Activated CD4-positive, CD25-positive, alpha-beta regulatory T cell (primary cell): ENCODE measurements at places on chromosomes 3 and 15.

DNA sequence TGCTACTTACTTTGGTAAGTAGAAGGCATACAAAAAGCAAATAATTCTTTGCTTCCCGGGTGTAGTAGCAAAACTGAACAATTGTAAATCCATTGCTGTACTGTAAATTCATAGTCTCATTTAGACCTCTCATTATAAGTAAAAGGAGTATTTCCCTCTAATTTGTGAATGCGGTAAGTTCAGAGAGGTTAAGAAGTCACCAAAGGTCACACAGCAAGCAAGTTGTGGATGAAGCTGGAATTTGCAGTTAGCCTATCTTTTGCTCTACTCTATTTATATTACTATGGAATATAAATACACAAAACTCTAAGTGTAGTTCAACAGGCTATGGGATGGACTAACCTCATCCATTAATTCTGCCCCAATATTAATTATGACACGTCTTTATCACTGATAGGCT is 508.3 kb downstream of the MCTP2 start:
- no peak for DNase-seq

DNA sequence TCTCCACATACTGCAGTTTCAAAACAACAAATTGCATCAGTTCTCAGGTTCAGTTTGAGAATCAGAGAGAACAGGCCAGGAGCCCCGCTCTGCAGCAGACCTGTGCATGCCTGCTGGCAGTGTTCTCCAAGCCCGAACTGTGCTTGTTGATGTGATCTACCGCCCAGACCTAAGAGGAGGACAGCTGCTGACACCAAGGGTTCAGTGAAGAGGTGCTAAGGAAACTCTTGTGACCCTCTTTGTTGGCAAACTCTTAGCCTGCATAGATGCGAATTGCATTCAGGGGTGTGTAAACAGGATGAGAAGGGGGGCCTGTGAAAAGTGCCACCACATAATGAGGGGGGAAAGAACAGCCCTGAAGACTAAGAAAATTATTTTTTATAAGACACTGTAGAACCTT is 89.8 kb downstream of the PDE8A start:
- DNase-seq: no peak

GRCh38 chr15:88622605-88622975 is 1.4 kb downstream of the AEN start:
- DNase-seq: no peak

GRCh38 chr15:70588613-70589012 is 174.7 kb downstream of the UACA start:
- DNase-seq: no peak

DNA sequence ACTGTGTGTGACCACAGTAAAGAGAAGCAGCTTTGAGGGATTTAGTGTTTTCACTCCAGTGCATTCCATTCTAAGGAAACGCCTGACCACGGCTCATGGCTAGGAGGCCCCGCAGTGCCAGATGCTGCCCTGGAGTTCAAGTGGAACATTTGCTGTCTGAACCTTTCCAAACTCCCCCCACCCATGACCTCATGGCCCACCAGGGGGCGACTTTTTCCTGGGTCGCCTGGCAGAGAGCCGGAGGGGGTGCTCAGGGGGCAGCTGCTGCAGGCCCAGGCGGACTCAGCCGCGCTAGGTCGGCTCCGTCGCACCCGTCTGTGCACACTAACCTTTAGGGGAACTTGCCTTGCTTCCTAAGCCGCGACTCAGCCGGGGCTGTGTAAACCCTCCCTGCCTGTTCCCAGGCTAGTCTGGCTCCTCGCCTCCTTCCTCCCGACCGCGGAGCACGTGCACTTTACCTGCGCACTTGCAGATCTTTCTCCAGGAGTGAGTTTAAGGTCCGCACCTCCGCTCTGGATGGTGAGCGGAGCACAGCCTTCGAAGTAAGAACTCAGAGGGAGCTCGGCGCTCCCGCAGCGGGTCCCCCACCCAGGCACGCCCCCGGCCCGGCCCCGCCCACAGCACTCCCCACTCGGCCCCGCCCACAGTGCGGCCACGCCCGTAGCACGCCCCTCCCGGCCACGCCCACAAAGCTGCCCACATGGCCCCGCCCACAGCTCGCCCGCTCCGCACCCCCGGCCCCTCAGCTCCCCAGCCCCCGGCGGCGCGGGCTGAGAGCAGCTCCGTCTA is at the start of gene OCA2:
Gene OCA2, minus strand, starts transcription at position 550 of the 789 bp plus-strand sequence. CDS start 17,441 bp downstream, outside the sequence.
- DNase-seq: no peak

DNA sequence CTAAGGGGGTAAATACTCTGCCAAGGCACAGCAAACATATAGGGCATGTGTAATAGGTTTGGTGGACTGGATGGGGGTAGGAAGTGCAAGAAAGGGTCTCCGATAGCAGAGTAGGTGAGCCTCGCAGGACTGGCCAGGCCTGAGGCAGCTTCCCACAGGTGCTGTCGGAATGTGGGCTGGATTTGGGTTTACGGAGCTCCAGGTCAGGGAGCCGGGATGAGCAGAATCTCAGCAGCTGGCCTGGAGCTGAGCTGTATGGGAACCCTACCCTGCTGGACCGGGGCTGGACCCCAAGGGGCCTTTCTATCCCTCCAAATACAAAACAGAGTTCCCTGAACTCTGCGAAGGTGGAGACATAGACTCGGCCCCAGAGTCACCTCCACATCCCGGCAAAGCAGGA is 15.0 kb downstream of the KLF15 start:
- DNase-seq: no peak

DNA sequence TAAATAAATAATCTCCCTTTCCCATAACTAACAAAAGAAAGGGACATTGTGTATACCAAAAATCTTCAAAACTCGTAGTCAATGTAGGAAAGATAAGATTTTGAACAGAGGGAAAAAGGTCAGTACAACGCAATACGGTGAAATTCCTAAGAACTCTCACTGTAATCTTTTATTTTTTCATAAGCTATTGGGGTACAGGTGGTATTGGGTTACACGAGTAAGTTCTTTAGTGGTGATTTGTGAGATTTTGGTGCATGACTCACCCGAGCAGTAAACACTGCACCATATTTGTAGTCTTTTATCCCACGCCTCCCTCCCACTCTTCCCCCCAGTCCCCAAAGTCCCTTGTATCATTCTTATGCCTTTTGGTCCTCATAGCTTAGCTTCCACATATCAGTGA is 718.0 kb downstream of the TBL1XR1 start:
- no peak for DNase-seq

DNA sequence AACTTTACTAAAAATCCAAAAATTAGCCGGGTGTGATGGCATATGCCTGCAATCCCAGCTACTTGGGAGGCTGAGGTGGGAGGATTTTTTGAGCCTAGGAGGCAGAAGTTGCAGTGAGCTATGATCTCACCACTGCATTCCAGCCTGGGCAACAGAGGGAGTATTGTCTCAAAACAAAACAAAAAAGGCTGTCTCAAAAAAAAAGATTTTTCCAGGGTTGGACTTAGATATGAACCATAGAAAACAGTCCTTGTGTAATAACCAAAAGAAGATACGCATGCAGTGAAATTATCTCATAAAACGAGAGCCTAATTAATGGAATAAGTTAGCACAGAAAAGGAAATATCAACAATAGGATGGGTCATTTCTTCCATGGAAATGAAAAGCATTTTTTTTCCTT is 320.4 kb upstream of the RASGRP1 start:
- no peak for DNase-seq

DNA sequence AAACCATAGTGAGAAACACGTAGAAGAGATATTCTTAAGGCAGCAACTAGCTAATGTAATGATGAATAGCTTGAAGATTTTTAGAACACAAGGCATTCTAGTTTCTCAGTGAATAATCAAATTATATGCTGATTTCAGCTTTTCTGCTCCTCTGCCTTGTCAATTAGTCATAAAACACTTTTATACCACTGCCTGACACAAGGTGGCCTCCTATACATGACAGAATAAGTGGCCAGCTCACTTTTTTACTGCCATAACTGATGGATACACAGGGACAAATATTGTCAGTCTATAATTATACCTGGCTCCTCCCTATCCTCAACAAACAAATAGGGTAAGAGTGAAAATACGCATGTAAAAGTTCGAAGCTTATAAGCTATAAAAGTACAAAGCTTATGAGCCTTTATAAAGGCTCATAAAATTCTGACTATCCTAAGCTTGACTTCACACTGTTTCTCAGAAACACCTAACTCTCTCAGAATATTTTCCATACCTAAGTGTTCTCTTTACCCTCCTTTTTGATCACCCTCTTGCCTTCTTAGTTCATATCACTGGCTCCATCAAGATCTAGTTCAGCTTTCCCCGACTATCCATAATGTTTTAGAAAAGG is 81.6 kb downstream of the HERC1 start:
- no peak for DNase-seq

- DNase-seq: no peak
Observed at GRCh38 chr15:24752354-24752753, 76.8 kb downstream of the NPAP1 start.

GRCh38 chr3:57100046-57100695 is 39.7 kb downstream of the SPATA12 start:
- peak; percentile 9 for DNase-seq

- no peak for DNase-seq
Observed at GRCh38 chr15:74653426-74654102, 37.9 kb downstream of the CLK3 start.

DNA sequence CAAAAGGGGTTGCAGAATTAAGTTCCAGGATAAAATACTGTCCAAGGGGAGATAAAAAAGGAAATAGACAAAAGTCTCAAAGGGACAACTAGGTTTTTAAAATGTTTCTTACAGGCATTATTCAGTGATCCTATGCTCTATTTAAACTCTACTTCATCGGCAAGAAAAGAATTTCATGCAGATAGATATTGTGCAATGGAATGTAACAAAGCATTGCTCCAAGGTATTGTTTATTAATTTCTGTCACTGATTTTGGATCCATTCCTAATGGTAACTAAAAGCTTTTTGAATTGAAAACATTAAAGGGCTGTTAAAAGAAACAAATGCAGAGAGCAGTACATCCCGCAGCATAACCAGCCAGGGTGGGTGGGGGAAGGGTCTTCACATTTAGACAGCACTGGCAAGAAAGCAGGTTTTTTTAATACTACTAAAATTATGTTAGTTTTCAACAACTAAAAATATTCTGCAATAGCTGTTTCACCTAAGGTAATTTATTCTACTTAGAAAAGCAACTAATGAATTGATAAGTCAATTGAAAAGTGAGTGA is 82.9 kb downstream of the THBS1 start:
- no peak for DNase-seq

GRCh38 chr3:170220871-170221270 is 1.4 kb upstream of the PRKCI start:
- DNase-seq: no peak

DNA sequence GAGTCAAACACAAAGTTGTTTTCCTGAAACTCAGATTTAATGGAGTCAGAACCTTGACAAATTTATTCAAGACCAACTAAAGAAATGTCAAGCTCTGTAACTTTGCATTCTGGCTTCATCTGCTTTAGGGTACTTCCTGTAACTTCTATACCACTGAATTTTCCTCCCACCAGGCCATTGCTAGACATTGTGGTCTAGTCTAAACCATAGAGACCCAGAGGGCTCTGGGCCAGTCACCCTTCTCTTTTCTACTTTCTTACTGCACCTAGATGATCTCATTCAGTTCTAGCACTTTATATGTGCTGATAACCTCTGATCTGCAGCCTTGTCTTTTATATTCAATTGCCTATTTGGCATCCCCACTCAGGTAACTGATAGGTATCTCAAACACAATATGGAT is 2.8 kb upstream of the OR5K1 start:
- no peak for DNase-seq

GRCh38 chr3:23113455-23114171 is 89.5 kb upstream of the UBE2E2 start:
- no peak for DNase-seq

DNA sequence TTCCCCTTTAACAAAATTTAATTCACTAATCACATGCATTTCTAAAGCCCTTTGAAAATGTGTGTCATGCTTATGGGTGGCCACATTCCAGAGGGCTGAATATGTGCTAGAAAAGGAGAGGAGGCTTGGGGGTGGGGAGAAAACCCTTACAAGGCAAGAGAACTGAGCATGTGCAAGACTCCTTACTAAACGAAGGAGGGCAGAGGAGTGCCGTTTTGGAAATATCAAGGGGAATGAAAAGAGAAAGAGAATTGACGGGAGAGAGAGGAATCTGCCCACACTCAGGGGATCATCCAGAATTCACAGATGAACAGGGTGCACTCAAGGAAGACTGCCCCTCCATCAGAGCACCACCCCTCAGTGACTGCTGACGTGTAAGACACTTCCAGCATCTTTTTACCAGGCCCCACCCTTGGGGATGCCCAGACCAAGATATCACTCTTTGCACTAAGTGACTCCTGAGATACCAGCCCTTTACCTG is 37.9 kb upstream of the TSC22D2 start:
- DNase-seq: no peak

DNA sequence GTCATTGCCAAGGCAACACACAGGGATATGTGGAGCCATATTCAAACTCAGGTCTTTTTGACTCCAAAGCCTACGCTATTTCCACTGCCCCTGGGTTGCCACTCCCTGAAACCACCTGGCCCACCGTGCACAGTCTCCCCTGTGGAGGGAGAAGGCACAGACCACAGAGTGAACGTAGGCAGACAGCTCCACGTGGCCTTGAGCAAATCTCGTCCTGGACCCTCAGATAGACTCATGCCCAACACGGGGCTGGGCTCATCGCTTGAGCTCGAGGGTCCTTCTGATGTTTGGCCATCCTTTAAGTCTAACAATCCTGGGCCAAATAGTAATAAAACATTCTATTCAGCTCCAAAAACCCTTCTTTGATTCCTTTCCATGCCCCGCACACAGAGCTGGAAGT is 72.0 kb downstream of the CPN2 start:
- DNase-seq: no peak

GRCh38 chr15:68440136-68440535 is 8.2 kb upstream of the ITGA11 start:
- no peak for DNase-seq

- no peak for DNase-seq
Observed at GRCh38 chr3:159941038-159942000, 47.3 kb upstream of the IL12A start.

GRCh38 chr15:71743861-71744382 is 66.4 kb upstream of the NR2E3 start:
- DNase-seq: peak; percentile 10

DNA sequence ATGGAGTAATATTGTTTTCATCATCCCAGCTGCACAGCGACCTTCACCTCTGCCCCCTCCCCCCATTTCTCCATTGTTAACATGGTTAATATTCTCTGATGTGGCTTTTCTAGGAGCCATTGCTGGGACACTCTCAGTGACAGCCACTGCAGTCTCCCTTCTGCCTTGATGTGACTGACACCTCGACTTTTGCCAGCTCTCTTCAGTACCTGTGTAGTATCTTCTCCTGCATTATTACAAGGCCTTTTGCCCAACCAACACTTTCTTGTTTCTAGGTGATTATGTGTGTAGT is 179.8 kb downstream of the CLSTN2 start:
- DNase-seq: no peak

- DNase-seq: peak; percentile 89
Observed at GRCh38 chr3:160399125-160400029, at the start of the genes IFT80 and SMC4. Gene IFT80 (minus strand): TSS chr3:160399225. CDS start chr3:160384600, 14,625 bp downstream. Gene SMC4 (plus strand): TSS chr3:160399650. CDS start chr3:160400827, 1,177 bp downstream.
